GM20000 (cell line): ENCODE measurements at places on chromosomes 7 and 10.

GRCh38 chr10:129334266-129334665, 132.8 kb upstream of the MGMT start:
- DNase-seq, result no peak

DNA sequence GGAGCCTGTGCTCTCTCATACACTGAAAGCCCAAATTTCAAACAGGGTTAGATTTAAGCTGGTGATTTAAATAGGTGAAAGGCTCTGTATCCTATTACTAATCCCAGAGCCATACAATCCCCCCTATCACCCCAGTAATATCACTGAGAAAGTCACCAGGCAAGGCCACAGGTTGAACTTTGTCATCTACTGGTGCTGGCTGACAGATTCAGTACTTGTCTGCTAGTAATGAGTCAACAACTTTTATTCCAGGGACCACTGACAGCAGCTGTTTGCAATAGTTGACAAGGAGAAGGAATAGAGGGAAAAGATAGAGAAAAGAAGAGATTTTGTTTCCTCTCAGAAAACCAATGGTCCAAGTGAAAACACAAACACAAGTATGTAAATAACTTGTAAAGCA, 10.4 kb downstream of the ASB15 start:
- no peak for DNase-seq

- DNase-seq, result no peak
Measured at GRCh38 chr7:130971297-130971696, 237.3 kb upstream of the KLF14 start.

DNA sequence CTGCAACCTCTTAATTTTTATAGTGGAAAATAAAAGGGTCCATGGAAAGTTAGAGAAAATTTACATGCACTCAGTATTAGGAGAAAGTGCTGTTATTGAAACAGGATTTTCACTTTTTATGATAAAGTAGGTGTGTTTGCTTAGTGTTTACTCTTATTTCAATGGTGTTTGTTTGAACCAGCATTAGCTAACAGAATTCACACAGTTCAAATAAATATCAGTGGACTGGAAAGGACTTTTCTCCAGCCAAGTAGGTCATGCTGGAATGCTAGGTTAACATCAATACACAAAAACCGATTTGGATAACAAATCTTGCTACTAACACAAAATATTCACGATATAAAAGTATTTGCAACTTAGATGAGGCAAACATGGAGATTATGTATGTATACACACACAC, 49.4 kb upstream of the BET1 start:
- DNase-seq, result no peak

DNA sequence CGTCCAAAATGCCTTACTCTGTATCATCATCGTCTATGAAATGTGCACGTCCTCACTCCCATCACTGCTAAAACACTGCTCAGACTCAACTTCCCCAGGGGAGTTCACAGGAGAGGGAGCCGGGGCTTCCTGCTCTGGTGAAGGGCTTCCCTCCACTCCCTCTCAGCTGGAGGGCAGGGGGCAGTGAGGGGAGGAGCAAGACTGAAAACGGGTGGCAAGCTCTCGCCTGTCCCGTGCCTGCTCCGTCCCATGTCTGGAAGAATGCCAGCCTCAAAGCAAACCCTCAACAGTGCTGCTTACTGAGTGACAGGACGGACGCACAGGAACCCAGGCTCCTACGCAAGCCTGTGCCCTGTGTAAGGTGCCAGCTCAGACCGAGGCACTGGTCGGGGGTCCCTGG, 25.1 kb downstream of the PRKAG2 start:
- no peak for DNase-seq

DNA sequence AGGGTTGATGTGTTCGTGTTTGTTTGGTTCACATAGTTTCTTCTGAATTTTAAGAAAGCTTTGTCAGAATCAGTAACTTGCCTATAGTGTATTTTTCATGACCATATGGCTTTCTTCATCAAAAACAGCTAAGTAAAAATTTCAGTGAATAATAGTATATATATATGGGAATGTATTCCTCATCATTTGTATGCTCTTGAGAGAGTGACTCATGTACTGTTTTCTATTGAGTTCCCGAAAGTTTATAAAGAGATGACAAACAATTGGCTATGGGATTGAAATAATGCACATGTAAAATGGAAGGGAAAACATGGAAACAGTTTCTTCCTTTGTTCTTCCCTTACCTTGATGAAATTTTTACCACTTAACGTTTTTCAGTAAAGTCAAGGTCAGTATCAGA, 56.4 kb downstream of the KAT6B start:
- no peak for DNase-seq

GRCh38 chr10:3510741-3511140, 274.3 kb downstream of the KLF6 start:
- DNase-seq, result no peak

GRCh38 chr7:155488483-155489127, 30.7 kb downstream of the EN2 start:
- no peak for DNase-seq

DNA sequence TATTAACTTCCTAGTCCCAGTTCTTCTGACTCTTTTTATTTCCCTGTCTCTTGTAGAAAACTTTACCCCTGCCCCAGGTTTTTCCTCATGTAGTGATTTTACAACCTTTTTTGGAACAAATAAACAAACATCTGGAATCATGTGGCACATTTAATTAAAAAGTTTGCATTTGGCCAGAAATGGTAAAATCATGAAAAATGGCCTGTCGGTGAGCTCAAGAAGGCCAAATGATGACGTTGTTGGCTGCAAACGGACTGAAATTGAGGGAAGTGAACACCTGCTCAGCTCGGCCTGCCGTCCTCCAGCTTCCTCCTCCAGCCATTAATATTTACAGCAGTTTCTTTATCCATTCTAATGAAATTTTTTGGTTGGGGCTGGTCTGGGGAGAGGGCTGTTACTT, 902.8 kb downstream of the LRMDA start:
- no peak for DNase-seq

DNA sequence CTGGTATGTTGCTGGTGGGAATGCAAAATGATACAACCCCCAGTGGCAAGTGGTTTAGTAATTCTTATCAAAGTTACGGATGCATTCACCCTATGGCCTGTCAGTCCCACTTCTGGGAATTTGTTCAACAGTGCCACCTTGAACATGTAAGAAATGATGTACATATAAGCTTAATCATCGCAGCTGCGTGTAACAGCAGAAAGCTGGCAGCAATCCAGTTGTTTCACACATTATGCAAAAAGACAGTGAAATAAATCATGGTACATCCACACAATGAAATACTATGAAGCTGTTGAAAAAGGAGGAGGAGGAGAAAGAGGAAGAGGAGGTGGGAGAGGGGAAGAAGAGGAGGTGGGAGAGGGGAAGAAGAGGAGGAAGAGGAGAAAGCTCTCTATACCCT, 76.2 kb upstream of the MYL10 start:
- no peak for DNase-seq

DNA sequence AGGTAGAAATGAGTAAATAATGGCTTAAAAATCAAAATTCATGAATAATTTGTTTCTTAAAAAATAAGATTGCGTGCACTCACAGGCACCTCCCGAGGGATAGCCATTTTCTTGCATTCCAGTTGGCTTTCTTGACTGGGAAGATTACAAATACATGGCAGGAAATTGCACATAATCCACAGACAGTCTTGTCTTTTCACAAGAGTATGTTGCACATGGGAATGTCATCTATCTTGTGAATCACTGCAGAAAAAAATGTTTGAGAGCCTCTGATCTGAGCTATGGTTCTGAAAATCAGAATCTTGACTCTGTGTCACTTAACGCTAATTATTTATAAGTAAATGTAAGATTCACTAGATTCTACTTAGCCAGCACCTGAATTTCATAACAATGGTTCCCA, 74.1 kb upstream of the PRKG1 start:
- DNase-seq, result no peak

GRCh38 chr10:47331954-47332353, 9.7 kb downstream of the GDF2 start:
- no peak for DNase-seq

- DNase-seq, result no peak
Measured at GRCh38 chr7:19670806-19671205, 38.0 kb downstream of the POLR1F start.

GRCh38 chr7:36035186-36035585, 117.9 kb upstream of the EEPD1 start:
- no peak for DNase-seq

- peak; percentile 30 for DNase-seq
Measured at GRCh38 chr10:19819419-19820033, 3.3 kb downstream of the PLXDC2 start.

DNA sequence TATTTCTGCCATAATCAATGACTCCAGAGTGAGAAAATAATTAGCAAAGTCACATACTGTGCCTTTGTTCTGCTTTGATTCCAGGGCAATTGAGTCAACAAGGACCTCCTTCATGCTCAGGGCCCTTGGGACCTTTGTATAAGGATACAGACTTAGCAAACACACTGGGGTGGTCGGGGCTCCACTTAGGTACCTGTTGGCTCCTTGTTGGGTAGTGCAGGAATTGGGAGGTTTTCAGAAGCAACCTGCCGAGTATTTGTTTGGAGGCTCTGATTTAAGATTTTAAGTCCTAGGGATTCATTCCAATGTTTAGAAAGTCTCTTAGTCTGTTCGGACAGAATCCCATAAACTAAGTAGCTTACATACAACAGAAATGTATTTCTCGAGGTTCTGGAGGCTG, 3.0 kb downstream of the ADCK2 start:
- no peak for DNase-seq

DNA sequence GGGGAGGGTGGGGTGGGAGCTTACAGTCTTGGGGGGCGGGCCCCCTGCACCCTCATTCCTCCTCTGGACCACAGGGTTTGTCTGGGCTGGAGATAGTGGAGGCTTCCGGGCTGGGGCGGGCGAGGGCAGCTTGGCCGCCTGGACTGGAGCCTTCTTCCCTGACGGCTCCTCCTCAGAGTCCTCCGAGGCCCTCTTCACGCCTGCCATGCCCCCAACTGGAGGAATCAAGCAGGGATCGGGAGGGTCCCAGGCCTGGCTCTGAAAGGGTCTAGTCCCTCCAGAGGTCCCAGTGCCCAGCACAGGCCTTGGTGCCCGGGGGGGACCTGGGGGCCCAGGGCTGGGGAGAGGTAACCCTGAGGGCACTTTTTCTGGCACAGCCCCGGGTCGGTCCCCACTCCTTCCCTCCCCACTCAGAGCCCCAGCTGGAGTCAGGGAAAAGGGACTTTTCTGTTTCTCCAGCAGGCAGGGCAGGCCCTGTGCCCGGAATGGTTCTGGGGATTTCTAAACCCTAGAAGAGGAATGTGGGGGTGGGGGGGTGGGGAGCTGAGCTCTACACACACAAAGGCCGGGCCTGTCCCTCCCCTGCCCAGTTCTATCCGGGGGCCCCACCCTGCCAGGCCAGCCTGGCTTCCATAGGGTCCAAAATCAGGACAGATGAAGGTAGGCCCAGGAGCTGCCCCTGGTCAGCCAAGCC, 11.6 kb downstream of the MICALL2 start:
- DNase-seq, result no peak

- DNase-seq, result peak; percentile 81
Measured at GRCh38 chr10:43689618-43689954, 40.9 kb upstream of the ZNF32 start.

GRCh38 chr10:30602747-30603146, 26.8 kb downstream of the LYZL2 start:
- DNase-seq, result no peak

- DNase-seq, result no peak
Measured at GRCh38 chr7:64183126-64183742, 23.8 kb upstream of the ZNF735 start.

DNA sequence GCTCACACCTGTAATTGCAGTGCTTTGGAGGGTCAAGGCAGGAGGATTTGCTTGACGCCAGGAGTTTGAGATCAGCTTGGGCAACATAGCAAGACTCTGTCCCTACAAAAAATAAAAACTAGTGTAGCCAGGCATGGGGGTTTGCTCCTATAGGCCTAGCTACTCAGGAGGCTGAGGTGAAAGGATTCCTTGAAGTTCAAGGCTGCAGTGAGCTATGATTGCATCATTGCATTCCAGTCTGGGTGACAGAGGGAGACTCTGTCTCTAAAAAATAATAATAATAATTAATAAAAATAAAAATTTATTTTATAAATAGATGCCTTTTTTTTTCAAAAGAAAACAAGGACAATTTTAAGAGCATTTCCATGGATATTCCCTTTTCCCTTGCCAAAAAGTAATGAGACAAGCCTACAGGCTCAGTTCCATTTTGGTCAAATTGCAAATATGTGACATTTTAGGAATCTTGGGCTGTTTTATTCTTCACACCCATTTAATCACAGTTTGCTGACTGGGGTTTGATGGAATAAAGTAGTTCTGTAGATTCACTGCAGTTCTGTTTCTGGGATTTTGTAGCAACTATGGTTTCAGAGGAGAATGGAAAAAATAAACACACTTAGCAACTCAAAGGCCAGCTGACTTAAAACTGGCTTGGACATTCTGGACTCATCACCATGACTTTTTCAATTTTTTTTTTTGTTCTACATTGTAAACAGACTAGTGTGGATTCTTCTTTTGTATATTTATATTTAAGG, 48.4 kb upstream of the ARHGAP21 start:
- DNase-seq, result no peak

- DNase-seq, result no peak
Measured at GRCh38 chr7:40437498-40437897, 302.7 kb downstream of the SUGCT start.

- DNase-seq, result no peak
Measured at GRCh38 chr10:96446966-96447596, 66.6 kb downstream of the TLL2 start.

- no peak for DNase-seq
Measured at GRCh38 chr7:119271147-119271779, 1001.7 kb upstream of the KCND2 start.
